CD4-positive, alpha-beta T cell treated with Interleukin-17A for 4 hours (primary cell): ENCODE measurements at places on chromosomes 5 and 9.

GRCh38 chr9:17291766-17292165, 156.9 kb downstream of the CNTLN start:
- DNase-seq = no peak

DNA sequence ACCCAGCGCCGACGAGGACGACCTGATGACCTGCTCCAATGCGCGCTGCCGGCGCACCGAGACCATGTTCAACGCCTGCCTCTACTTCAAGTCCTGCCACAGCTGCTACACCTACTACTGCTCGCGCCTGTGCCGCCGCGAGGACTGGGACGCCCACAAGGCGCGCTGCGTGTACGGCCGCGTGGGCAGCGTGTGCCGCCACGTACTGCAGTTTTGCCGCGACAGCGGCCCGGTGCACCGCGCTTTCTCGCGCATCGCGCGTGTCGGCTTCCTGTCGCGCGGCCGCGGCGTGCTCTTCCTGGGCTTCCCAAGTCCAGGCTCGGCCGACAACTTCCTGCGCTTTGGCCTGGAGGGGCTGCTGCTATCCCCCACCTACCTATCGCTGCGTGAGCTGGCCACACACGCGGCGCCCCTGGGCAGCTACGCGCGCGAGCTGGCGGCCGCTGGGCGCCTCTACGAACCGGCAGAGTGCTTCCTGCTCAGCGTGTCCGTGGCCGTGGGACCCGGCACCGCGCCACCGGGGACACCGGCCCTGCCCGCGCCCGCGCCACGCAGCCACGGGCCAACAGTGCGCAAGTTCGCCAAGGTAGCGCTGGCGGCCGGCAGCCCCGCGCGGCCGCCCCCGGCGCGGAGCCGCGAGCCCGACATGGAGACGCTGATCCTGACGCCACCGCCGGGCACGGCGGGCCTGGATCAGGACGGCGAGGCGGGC, 2.7 kb upstream of the PHPT1 start:
- DNase-seq = no peak

DNA sequence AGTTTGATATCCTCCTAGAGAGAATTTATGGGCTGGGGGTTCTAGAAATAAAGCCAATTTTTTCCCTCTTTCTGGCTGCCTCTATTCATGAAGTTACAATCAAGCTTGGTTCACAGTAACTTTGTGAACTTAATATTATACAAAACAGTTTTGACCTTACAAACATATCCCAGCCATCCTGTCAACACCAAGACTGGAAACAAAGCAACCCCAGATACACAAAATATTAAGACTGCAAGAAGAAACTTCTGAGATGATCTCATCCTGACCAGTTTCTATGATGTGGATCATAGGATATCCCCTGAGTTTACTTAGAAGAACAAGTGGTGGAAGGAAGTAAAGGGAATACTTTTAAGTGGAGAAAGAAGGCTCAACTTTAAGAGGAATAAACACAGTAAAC, 28.3 kb upstream of the CER1 start:
- no peak for DNase-seq

- DNase-seq = no peak
These were observed 65.8 kb upstream of the PDE4D start for GRCh38 chr5:59959330-59959729.

- peak; percentile 90 for DNase-seq
These were observed 4.3 kb upstream of the RNF44 start for GRCh38 chr5:176541338-176542134.

DNA sequence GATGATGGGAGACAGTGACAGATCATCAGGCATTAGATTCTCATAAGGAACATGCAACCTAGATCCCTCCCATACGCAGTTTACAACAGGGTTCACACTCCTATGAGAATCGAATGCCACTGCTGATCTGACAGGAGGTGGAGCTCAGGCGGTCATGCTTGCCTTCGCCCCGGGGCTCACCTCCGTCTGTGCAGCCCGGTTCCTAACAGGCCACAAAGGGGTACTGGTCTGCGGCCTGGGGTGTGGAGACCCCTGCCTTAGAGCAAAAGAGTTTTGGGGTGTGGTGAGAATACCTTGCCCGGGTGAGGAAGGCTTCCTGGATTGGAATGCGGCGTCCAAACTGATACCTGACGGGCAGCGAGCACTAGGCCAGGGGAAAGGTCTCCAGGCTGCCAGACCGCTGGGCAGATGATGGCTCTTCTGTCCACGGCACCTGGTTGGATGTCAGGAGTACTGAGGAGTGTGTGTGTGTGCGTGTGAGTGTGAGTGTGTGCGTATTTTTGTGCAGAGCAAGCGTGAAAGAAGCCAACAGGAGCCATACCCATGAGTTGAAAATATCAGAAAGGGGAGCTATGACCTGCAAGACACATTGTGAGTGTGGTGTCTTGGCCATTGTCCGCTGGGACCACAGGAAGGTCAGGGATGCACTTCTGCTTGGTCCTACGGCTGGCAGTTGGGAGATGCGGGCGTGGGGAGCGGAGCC, 55.4 kb downstream of the ACER2 start:
- DNase-seq = no peak

GRCh38 chr5:675871-676698, 17.1 kb downstream of the TPPP start:
- DNase-seq = no peak

DNA sequence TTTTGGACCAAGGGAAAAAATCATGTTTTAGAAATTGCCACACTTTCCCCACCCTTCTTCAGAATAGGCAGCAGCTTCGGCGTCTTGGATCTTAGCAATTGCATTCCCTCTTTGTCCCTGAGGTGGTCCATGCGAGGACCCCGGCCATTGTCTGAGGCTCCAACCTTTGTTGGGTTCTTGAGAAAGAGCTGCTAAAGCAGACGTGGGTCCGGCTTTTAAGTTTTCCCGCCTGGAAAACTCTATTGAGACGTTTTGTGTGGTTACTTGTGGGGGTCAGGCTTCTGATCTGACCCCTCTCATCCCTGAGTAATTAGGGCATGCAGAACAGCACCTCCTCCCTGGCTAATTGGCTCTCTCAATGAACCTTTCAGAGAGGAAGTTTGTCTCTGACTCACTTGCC, 509.6 kb upstream of the TNC start:
- DNase-seq = no peak

DNA sequence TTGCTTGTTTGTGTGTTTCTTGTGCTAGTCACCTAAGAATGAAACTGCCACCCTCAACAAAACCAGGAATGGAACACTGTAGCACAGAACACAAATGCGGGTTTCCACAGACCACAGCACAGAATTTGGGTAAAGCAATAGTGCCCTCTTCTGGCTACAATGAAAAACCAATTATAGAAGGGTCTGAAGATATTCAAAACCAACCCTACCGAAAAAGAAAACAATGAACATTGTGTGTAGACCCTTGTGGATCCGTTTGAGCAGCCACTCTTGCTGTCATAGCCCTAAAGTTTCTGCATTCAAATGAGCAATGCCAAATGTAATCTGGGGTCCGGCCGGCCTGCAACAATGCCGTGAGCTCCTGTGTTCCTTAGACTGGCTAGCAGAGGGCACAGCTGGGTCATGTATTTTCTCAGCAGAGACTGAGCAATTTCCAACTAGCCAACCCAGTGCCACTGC, 8.3 kb upstream of the ENC1 start:
- peak; percentile 35 for DNase-seq

- no peak for DNase-seq
These were observed 123.1 kb downstream of the PDE8B start for GRCh38 chr5:77333451-77334123.

DNA sequence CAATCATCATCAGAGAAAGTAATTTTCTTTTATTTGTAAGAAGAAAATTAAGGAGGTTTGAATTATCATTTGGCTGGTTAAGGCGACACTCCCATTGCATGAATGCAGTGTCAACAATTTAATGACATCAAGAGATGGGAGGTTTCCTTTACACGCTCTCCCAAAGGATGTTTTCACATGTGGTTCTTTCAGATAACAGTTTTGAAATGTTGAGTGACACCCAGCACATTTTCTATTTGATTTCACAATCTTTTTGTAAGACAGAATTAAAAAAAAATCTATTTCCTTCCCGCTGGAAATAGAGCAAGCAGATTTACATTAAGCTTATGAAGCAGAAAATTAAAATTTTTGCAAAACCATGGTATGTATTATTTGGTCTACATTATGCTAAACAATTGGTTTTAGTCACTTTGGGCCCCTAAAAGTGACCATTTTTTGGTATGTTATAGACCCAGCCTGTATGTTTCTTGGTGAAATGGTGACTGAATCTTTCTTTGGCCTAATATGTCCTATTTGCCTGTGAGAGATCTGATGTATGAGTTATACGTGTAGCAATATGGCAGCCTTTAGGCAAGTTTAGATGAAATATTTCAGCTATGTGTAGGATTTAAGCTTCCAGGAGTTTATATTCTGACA, 18.9 kb upstream of the ANKRD55 start:
- no peak for DNase-seq

- DNase-seq = no peak
These were observed 121.1 kb upstream of the TRIM32 start for GRCh38 chr9:116565986-116566385.

- no peak for DNase-seq
These were observed 385.1 kb downstream of the SEMA5A start for GRCh38 chr5:9160747-9161146.

DNA sequence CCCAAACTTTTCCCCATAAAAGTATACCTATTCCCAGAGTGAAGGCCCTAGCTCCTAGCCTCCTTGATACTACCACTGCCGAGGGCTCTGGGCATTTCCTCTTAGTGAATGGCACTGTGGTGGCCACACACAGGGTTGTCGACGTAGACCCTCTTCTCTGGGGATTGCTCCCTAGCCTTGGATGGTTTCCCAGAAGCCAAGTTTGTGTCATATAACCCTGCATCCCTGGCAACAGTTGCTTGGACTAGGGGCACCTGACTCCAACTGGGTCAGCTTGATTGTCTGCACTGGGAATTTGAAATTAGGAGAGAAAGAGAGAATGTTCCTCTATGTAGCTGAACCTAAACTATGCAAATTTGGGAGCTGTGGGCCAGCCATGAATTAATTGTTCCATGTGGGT, 32.3 kb upstream of the KIF2A start:
- DNase-seq = no peak

- peak; percentile 35 for DNase-seq
These were observed 203.2 kb upstream of the IRX1 start for GRCh38 chr5:3392306-3392939.

GRCh38 chr5:57887851-57888621, 405.4 kb upstream of the ACTBL2 start:
- no peak for DNase-seq

- no peak for DNase-seq
These were observed 1.2 kb downstream of the JAK2 start for GRCh38 chr9:4986296-4986695.

GRCh38 chr9:87445646-87446045, 52.0 kb upstream of the DAPK1 start:
- DNase-seq = peak; percentile 8

DNA sequence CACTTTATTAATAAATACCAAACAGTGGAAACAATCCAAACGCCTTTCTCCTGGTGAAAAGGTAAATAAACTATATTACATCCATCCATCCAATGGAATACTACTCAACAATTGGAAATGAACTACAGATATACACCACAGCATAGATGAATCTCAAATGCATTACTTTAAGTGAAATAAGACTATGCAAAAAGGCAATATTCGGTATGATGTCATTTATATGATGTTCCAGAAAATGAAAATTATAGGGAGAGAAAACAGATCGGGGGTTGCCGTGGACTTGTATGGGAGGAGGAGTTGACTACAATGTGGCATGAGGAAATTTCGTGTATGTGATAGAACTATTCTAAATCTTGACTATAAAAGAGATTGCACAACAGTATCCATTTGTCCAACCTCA, 27.5 kb upstream of the SLIT3 start:
- no peak for DNase-seq

DNA sequence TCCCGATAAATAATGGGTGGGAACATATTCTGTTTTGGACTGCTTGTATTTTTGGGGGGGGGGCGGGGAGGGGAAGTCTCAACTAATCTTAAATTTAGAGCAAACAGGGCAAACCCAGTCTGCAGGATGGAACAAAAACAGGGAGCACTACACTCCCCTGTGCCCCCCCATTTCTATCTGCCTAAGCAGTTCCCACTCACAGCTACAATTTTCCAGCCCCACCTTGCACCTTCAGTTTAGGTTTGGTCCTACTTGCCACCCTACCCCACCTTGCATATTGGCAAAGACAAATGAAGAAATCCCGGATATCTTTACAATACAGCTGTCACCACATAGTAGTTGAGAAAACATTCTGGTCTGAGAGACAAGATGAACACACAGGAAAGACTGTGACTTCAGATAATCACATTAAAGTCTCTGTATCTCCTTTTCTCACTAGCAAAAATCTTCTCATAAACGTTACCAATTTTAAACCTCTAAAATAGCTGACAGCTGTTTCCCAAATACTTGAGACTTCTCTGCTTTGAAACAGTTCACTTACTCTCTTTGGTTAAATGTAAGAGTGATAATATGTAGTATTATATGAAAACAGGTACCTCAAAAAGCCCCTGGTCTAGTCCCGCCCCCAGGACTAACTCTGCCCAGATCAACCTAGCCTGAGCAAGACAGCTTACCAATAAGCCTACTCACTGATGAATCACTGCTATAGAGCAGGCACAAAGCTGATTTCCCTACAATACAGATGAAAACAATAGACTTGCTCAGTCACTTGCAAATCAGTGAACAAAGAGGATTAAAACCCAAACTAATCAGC, 5.2 kb upstream of the RAPGEF6 start:
- DNase-seq = peak; percentile 70

- DNase-seq = no peak
These were observed 1660.8 kb upstream of the ACO1 start for GRCh38 chr9:30723656-30724055.

GRCh38 chr5:59599729-59600128, 293.8 kb downstream of the PDE4D start:
- no peak for DNase-seq

DNA sequence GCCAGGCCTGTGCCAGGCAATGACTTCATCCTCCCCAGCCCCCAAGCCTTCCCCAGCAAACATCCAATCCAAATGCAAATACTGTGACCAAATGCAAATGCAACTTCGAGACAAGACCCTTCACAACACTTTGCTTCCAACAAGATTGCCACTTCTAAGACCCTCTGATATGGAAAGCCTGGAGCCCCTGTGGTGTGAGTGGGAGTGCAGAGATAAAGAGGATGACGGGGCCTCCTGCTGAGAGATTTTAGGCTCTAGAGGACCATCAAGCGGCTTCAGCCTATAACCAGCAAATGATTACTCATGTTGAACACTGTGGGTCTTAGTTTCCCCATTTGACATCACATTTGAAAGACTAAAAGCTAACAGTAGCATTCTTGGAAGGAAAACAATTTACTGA, 46.6 kb upstream of the GABRP start:
- no peak for DNase-seq

- DNase-seq = no peak
These were observed 55.5 kb upstream of the SPATA31C2 start for GRCh38 chr9:88193766-88194165.

DNA sequence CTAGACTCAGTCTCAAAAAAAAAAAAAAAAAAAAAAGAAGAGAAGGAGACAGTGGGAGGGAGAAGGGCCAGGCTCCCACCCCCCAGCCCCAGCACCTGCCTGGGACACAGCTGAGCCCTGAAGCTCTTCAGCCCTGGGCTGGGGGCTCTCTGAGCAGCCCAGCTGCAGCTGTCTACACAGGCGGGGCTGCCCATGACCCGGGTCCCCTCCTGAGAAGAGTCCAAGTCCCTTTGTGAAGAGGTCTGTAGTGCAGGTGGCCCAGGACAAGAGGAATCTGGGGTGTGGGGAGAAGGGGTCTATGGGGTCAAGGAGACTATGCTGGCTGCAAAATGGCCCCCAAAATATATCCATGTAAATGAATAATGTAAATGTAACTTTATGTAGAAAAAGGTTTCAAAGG, 6.7 kb upstream of the LCN2 start:
- DNase-seq = no peak
